Stimulated activated CD4-positive, alpha-beta T cell treated with anti-CD3 and anti-CD28 coated beads, Interleukin-15, amount 100 ng/mL, for 1 hour (primary cell): ENCODE measurements at places on chromosomes 7 and 10.

- DNase-seq: no peak
Measured at GRCh38 chr7:117707080-117707479, 166.2 kb downstream of the CTTNBP2 start.

- DNase-seq: no peak
Measured at GRCh38 chr10:94858005-94858404, 80.5 kb upstream of the CYP2C9 start.

DNA sequence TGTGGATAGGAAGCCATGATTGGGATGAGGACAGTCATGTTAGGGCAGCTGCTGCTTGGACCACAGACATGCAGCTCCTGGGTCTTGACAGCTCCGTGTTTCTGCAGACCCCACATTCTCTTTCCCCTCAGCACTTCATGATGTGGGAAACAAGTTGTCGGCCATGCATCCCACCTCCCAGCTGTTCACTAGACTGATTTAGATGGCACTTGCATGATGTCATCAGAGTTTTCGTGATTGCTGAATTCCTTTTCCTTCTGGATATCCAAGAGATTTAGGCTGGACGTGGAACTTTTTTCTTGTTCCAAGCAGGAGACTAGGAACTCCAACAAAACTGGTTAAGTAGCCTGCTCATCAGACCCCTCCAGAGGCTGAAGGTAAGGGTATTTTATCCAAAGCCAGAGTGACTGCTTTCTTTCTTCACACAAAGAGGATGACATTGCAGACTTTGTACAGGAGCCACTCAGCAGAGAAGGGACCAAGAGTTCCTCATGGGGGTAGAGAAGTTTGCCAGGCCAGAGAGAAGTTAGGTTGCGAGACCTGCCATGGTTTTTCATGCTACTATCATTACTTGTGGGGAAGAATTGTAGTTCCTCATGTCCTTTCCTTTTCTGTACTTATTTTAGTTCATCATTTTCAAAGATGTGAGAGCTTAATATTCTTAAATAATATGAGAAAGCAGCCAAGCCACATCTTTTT is 117.7 kb upstream of the GJD4 start:
- DNase-seq: no peak

DNA sequence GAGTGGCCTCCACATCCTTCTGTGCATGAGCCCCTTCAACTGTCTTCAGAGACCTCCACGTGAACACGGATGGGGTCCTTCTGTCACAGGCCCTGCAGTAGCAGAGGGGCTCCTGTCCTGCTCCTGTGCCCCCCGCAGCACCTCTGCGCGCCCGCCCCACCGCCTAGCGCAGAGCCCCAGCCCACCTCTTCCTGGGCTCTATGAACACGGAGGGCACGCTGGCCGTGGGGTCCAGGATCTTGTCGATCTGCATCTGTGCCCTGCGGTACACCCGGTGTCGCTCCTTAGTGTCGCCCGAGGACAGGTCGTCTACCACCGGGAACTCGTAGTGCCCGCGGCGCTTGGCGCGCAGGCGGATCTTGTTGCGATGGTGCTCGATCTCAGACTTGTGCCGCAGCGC is 71.4 kb upstream of the ATP6V0A4 start:
- DNase-seq: no peak

DNA sequence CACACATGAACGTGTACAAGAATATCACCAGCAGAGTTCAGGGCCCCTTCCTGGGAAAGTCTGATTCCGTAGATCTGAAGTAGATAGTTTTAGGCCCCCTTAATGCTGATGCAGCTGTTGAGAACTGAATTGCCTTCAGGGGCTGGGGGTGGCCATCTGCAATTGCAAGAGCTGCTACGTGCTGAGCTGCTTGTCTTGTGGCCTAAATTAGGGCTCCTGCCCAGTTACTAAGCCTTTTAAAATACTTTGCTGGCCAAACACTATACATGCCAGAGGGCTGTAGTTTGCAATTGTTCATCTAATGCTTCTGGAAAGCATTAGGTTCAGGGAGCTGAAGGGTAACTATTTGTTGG is 71.7 kb downstream of the TMEM178B start:
- DNase-seq: no peak

GRCh38 chr7:148882192-148882591 is 1.9 kb downstream of the EZH2 start:
- DNase-seq: no peak

GRCh38 chr7:132536654-132537395 is 39.4 kb downstream of the PLXNA4 start:
- no peak for DNase-seq

DNA sequence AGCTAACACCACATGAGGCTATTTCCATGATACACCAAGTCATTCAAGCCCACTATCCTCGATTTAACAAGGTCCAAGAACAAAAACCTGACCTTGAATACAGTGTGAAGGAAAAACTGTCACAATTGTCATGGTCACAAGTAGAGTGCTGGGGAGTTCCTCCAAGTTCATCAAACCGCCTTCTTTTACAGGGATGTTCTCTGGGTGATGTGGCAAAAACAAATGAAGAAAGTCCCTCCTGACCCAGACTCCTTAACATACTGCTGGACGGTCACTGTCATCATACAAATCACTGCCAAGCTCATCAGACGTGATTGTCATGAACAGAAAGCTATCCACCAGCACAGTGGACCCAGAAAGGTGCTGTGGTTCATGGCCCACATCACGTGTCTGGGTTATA is 28.9 kb downstream of the HIPK2 start:
- no peak for DNase-seq

DNA sequence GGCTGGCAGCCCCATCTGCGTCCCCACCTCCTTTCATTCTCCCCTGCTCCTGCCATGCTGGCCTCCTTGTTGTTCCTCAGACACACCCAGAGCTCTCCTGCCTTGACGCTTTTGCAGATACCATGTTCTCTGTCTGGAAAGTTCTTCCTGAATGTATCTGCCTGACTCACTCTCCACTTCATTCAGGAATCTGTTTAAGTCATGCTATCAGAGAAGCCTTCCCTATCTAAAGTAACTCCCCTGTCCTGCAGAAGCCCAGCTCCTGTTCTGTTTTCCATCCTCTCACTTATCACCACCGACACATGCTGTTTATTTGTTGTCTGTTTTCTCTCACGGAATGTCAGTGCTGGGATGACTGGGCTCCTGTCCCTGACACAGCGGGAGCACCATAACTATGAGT is 82.0 kb downstream of the AFAP1L2 start:
- DNase-seq: no peak

DNA sequence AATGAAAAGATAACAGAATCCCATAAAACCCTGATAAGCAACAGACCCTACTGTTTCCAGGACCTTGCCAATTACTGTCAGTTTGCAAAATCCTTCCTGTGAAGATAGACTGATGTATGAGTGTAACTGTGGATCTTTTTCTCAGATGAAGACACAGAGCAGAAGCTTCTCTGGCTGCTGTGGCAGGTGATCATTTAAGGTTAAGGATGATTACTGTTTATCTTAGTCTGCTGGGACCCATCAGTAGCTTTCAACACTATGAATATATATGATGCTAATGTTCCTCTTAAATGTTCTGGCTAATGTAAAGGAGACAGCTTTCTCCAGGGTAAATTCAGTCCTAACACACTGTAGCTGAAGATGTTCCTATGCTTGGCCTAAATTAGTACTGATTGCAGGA is 56.0 kb upstream of the CTTNBP2 start:
- no peak for DNase-seq

- no peak for DNase-seq
Measured at GRCh38 chr10:75493464-75493863, 62.0 kb downstream of the LRMDA start.

- DNase-seq: no peak
Measured at GRCh38 chr10:101467286-101467770, 113.4 kb downstream of the BTRC start.

DNA sequence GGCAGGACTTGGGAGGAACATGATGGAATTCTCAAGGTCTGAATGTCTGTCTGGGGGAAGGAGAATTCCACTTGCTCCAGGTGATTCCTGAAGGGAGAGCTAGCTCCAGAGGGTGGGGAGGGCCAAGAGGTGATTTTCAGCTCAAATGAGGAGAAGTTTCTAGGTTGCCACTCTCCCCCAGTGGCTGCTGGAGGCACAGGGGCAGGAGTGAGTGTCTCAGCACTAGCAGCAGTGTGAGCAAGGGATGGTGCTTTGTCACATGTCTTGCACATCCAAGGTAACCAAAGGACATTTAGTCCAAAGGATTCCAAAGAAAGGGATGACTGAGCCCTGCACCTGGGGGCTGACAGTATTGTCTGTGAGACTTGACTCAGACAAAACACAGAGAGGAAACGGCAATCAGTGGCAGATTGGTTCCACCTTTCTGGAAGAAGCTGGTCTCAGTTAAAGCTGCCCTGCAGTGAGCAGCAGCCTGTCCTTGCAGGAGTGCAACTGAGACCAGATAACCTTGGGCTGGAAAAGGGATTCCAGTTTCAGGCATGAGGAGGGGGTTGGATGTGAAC is 51.2 kb upstream of the PCBD1 start:
- no peak for DNase-seq

- DNase-seq: no peak
Measured at GRCh38 chr10:75916906-75917305, 485.5 kb downstream of the LRMDA start.

GRCh38 chr10:120794390-120794789 is 56.8 kb upstream of the WDR11 start:
- DNase-seq: no peak

GRCh38 chr7:55026867-55027490 is 8.2 kb downstream of the EGFR start:
- no peak for DNase-seq

DNA sequence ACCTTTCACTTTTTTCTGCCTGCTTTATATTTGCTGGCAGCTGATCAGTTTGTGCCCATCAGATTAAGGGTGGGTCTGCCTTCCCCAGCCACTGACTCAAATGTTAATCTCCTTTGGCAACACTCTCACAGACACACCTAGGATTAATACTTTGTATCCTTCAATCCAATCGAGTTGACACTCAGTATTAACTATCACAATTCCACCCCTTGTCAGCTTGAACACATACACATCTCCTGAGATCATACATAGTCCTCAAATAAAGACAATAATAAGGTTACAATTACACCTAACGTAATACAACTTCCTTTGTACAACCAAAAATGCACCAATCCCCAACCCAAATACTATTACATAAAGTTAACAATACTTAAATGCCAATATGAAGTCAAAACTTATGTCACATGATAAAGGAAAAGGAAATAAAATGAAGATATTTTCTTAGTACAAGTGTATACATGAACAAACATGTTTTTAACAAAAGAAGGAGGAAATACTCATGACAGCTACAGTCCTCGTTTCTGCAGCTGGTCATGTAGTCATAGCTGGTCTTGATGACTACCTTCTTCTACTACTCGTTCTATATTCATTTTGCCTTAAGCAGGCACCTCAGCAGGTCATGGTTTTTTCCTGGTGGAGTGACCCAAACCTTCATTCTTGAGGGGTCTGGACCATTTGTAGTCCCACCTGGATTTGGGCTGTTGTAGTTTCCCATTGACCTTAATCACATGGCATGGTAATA is 96.7 kb upstream of the CABCOCO1 start:
- no peak for DNase-seq

GRCh38 chr7:93231259-93231658 is 907 bp upstream of the VPS50 start:
- DNase-seq: no peak

- no peak for DNase-seq
Measured at GRCh38 chr10:30870896-30871295, 160.8 kb downstream of the ZNF438 start.

DNA sequence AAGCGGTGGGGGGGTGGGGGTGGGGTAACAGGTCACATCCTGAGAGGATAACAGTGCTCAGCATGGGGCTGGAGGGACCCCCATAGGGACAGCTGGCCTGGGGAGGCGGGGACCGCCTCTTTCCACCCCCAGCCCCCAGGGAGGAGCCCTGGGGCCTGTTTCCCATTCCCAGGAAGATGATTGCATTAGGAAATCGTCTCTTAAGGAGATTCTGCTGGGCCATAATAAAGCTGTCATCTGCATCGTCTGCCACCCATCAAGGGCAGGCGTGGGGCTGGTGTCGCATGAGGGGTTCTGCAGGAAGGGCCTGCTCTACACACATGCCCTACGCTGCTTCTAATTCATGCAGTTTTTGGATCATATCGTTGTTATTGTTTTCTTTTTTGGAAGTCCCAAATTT is 17.2 kb downstream of the RET start:
- no peak for DNase-seq

DNA sequence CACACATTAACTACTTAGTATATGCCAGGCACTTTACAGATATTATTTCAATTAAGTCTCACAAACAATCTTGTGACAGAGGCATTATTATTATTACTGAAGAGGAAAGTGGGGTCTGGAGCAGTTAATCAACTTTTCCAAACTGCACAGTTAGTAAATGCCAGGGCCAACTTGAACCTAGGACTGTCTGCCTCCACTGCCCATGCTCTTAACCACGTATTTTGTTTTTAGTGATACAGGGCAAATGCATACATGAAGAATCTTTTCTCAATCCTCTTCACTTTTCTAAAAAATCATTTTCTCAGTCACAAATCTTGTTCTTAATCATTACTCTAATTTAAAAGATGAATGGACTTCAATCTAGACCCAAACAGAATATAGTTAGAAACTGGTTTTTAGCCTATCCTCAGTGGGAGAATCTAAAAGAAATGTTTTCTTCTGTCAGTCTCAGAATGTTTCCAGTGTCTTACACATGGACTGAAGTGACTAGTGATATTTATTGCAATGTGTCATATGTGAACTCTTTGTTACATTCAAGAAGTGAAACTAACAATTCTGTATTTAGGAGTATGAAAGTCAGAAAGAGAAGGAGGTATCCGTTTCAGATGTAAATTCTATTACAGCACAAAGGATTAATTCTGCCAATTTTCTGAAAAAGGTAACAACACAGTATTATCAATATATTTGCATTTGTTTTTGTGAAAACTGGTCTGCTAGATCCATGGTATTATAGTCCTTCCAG is 55.5 kb upstream of the CCNJ start:
- DNase-seq: no peak

- DNase-seq: no peak
Measured at GRCh38 chr10:75034714-75035258, 76.7 kb upstream of the SAMD8 start.

DNA sequence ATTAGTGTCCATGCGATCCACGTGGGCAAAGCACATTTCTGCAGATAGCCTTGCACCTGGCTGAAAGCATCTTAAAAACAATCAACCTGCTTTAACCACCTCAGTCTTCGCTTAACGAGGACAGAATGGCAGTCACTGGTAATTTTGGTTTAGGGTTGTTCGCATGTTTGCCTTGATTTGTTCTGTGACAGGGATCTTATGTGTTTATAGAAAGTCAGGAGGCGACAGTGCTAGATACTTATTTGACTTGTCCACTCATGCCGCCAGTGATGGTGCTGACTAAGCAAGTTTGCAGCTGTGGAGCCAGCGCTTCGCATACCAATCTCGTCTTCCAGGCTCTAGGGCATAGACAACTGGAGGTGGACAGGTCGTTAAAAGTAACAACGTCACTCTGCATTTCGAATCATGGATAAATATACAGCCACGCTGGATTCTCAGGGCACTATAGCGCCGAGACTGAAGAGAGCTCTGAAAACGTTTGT is 1.2 kb upstream of the TMEM243 start:
- no peak for DNase-seq

DNA sequence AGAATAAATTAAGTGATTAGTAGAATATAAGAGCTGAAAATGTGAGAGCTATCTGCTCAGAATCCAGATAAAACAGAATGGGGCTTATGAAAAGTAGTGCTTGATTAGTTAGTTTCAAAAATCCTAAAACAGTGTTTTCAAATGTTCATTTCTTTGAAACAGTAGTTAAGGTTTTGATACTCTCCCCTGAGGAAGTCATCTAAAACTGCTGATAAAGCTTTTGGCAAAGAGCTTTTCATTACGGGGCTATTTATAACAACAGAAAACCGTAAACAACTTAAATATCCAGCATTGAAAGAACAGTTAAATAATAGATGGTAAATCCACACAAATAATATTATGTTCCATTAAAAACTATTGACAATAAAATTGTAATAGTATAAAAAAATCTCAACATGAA is 77.5 kb downstream of the NPSR1 start:
- DNase-seq: no peak
